ENCODE measurements at places on chromosomes 4 and X.

GRCh38 chr4:6944301-6945051 lies 34.9 kb downstream of the TBC1D14 start:
- DNase-seq: no peak

DNA sequence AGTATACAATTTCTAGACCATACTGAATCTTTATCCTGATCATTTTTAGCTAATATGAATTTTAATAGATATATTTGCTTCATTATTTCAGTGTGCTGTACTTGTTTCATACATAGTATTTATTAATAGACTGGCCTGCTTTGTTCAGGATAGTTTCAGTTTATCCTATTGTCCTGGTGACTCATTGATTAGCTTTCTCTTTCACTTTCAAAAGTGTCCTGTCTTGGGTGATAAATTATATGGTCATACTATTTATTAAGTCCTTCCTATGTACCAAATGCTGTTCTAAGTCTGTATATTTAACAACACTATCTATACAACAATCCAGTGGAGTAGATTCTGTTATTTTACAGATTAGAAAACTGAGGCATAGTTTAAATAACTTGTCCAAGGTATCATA lies 153.8 kb upstream of the RAPGEF2 start:
- DNase-seq: no peak

GRCh38 chrX:32673193-32673592 lies 538.2 kb downstream of the DMD start:
- no peak for DNase-seq

DNA sequence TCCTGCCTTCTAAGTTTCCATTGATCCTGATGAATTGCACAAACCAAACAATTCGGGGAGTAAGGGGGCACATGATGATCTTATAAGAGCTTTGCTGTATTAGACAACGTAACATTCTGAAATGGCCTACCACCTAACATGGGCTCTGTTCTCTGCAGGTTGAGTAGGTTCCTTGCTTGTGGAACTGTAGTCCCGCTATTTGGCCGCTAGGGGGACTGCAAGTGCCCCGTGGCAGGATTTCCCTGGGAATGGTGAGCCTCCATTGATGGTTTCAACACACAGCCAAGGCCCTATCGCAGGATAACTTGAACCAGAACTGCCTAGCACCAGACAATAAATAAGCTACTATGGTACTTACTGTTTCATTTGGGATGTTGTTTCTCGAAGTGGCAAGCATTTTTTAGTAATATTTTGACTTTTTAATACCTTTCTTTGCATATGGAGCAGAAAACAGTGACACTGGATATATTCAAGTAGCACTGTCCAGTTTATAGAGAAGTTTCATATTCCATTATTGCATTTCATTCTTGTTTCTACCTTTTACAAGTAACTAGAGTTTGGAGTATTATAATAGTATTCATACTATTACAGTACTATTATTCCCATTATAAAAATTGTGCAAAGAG lies 11.9 kb downstream of the AR start:
- DNase-seq: no peak

DNA sequence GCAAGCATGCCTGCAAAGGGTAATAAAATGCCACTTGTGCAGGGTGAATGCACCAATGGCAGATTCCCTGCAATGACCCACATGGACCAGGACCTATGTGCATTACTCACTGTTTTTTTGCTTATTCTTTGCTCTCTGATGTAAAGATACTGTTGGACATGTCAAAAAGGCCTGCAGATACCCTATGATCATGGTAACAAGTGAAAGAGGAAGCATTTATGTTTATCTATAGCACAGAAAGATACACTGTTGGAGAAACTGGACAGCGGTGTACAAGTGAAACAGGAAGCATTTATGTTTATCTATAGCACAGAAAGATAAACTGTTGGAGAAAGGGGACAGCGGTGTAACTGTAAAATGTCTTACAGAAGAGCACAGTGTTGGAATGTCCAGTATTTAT lies 127.5 kb downstream of the PAPSS1 start:
- DNase-seq: no peak
